NCI-H2081 treated with DMSO at 0.1 percent for 48 hours (cell line): ENCODE measurements at places on chromosomes 13 and 19.

- no peak for DNase-seq
Observed at GRCh38 chr19:51821456-51821855, 26.5 kb downstream of the FPR3 start.

DNA sequence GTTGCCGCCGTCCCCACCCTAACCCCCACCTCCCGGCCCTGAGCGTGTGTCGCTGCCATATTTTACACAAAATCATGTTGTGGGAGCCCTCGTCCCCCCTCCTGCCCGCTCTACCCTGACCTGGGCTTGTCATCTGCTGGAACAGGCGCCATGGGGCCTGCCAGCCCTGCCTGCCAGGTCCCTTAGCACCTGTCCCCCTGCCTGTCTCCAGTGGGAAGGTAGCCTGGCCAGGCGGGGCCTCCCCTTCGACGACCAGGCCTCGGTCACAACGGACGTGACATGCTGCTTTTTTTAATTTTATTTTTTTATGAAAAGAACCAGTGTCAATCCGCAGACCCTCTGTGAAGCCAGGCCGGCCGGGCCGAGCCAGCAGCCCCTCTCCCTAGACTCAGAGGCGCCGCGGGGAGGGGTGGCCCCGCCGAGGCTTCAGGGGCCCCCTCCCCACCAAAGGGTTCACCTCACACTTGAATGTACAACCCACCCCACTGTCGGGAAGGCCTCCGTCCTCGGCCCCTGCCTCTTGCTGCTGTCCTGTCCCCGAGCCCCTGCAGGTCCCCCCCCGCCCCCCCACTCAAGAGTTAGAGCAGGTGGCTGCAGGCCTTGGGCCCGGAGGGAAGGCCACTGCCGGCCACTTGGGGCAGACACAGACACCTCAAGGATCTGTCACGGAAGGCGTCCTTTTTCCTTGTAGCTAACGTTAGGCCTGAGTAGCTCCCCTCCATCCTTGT, 6.4 kb downstream of the YIPF2 start:
- DNase-seq: no peak

DNA sequence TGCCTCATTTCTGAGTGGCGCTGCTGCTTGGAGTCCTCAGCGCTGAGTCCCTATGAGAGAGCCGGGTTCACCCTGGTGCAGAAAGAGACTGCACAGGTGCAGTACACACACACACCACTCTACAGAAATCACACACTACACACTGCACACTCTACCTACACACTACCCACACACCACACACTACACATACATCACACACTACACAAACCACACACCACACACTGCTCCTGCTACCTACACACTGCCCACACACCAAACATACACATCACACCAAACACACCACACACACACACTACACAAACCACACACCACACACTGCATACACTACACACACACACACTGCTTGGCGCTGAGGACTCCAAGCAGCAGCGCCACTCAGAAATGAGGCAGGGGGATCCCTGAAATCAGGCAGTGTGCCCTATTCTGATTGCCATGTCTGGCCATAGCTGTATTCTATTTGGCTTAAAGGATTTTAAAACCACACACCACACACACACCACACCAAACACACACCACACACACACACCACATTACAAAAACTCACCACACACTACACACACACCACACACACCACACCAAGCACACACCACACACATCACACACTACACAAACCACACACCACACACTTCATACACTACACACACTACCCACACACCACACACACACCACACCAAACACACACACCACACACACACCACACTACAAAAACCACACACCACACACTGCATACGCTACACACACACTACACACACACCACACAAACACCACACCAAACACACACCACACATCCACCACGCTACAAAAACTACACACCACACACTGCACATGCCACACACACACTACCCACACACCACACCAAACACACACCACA, 4.9 kb downstream of the MAG start:
- DNase-seq: no peak

- DNase-seq: no peak
Observed at GRCh38 chr19:1408300-1409203, 1.2 kb downstream of the DAZAP1 start.

GRCh38 chr19:51173681-51174080, 31.6 kb downstream of the SIGLEC7 start:
- no peak for DNase-seq

GRCh38 chr19:36060430-36060829, 5.7 kb downstream of the WDR62 start:
- no peak for DNase-seq

- DNase-seq: no peak
Observed at GRCh38 chr13:99983499-99984401, 2.2 kb downstream of the ZIC2 start.

GRCh38 chr13:44519642-44520041, 56.5 kb downstream of the TSC22D1 start:
- no peak for DNase-seq

GRCh38 chr13:41456768-41457588, at the start of gene RGCC:
TSS of gene RGCC (plus strand) at chr13:41457550. CDS start at chr13:41457708, 158 bp downstream.
- no peak for DNase-seq

GRCh38 chr19:54436031-54436523, 12.9 kb upstream of the LENG8 start:
- no peak for DNase-seq
